SK-N-DZ (cell line): ENCODE measurements at places on chromosomes 4 and X.

GRCh38 chr4:8818063-8818881 lies 53.4 kb downstream of the HMX1 start:
- DNase-seq = peak; percentile 51

- DNase-seq = peak; percentile 90
Observed at GRCh38 chrX:112840382-112841113, at the start of gene AMOT. Gene AMOT (minus strand): TSS chrX:112840831. CDS start chrX:112823126, 17,705 bp downstream.

DNA sequence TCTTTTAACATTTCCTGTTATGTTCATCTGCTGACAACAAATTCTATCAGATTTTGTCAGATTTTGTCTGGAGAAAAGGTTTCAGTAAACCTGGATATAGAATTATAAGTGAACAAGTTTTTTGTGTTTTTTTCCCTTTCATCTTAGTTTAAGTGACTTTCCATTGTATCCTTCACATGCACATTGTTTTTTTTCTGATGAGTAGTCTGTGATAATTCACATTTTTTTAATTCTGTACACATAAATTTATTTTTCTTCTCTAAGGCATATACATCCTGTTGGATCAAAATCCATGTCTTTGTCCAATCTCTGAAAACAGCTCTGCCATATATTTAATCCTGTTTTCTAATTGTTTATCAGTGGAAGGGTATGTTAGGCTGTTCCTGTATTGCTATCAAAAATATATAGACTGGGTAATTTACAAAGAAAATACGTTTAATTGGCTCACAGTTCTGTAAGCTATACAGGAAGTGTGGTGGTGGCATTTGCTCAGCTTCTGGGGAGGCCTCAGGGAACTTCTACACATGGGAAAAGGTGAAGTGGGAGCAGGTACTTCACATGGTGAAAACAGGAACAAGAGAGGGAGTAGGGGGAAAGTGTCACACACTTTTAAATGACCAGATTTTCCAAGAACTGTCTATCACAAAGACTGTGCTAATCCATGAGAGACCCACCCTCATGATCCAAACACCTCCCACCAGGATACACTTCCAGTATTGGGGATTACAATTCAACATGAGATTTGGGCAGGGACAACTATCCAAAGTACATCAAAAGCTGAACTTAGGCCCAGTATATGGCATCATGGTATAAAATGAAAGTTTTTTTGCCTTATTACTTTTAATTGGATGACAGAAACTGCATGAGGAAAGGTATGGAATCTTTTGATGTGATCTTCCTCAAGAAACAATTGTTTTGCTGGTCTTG lies 45.6 kb upstream of the GRID2 start:
- DNase-seq = no peak

GRCh38 chr4:105808030-105808749 lies 87.1 kb upstream of the NPNT start:
- no peak for DNase-seq

DNA sequence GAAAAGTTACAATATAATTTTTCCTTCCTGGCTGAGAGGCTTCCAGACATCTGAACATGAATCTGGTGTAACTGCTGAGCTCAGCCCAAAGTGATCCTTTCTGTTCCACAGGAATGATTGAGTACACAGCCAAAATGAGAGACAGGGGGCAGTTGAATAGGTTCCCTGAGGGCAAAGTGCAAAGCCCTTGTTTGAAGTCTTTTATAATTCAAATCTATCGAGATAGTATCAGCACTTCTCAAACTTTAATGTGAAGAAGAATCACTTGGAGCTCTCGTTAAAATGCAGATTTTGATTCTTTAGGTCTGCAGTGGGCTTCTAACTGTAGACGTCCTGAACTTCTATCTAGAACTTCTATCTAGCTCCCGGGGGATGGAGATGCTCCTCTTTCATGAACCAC lies 54.4 kb upstream of the BMP2K start:
- DNase-seq = no peak

DNA sequence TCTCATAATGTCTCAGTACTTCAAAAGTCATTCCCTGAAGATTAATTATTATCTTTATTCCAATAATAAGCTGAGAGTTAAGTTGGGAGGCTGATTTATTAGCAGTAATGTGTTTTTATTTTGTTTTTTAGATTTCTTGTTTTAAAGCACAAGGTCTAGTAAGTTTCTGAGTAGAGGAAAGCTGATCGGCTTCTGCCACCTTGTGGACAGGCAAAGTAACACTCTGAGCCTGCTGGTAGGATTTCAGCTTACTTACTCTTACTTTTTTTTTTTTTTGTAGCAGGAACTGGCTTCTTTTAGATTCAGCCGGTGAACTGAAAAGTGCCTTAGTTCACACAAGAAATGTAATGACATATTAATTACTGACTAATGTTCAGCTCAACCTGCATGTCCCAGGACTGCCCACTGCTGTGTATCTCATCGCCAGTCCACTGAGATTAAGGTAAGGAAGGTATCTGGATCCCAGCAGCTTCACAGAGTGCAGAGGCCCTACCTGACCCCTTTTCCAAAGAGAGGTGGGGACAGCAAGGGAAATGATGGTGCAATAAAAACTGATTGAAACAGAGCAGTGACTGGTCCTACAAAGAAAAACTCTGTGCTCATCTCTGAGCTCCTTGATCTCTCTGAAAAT lies 126.5 kb downstream of the ADGRA3 start:
- DNase-seq = peak; percentile 58

DNA sequence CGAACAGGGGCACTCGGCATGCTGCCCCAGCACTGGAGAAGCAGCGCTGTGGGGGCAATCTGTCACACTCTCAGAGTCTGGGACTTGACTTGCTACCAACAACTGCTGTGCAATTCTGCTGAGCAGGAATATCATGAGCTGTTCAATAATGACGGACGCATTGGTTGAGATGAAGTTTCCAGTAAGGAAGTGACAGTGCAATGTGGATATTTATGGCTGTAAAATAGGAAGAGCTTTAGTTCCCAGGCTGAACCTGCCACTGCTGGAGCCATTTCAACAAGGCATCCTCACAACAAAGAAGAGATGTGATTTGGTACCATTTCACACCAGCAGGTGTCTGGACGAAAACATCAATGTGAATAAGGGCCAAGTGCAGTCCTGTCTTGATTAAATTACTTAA lies 24.2 kb downstream of the CHST7 start:
- no peak for DNase-seq

DNA sequence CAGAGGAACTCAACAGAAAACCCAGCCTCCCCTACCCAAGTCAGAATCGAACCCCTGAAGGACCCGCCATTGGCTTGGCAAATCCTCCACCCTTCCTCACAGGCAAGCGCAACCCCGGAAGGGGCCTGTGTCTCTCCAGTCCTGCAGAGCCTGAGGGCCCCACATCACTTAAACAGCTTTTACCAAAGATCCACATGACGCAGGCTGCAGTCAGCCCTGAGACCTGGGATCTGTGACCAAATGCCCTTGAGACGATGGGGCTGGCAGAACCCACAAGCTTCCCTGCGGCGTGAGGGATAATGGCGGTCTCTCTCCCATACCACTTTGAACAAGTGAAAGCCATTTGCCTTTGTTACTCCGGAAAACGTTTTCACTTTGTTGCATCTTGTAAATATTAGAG lies 54.9 kb downstream of the ACOX3 start:
- no peak for DNase-seq

DNA sequence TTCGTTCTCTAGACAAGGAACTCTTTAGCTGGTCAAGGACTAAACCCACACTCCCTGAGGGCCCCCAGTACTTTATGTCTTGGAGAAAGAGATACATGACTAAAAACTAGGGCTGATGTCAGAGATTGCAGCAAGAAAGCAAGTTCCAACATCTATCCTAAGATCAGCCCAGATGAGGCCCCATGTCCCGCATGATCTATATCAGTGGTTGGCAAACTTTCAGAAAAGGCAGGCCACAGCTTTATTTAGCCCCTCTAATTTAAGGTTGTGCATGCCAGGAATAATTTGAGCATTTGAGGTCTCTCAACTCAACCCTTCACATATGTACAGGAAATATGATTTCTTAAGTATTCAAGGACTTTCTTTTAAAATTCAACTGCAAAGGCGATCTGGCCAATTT lies 44.1 kb upstream of the FRMD7 start:
- no peak for DNase-seq

- DNase-seq = no peak
Observed at GRCh38 chrX:12741416-12741815, 49.8 kb upstream of the PRPS2 start.

DNA sequence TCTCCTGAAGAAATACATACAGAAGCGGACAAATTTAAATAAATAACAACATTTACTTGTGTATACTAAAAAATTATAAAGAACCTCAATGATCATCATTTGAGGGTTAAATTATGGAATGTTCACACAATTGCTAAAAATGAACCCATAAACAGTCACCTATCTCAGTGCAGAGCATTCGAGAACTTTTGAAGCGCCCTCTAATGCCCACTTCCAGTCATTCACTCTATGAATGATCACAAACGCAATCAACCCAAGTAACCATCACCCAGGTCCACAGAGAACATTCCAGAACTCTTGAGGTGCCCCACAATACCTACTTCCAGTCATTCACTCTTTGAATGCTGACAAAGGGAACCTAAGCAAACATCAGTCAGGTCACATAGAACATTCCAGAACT lies 103.5 kb upstream of the PLAC1 start:
- DNase-seq = no peak

DNA sequence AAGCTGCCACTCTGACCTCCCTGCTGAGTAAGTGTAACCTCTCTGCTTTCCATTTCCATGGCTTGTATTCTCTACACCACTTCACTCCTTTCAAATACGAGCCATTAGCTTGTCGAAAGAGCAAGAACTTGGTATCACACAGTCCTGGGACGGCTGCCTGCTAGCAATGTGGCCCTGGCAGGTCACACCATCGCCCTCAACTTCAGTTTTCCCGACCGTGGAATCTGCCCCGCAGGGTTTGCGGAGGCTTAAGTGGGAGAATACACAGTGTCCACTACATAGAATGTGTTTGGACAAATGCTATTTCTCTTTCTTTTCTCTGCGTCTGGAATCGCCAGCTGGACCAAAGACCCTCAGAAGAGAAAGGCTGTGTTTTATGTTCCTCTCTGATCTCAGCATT lies 78.6 kb upstream of the STOX2 start:
- DNase-seq = no peak

DNA sequence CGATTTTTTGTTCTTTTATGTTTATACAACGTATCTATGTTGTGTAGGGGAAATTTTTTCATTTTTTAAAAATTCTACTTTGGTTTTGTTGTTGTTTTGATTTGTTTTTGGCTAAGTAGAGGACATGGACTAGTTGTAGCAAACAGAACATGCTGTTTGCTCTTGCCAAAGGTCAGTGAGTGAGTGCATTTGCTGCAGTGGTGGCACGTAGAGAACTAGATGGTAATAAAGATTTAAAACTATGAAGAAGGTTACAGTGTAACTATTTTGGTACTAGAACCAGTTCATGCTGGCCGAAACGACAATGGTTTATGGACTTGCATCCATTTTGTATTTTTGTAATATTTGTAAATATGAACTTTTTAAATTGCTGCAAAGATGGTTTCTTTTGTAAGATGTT lies 1.9 kb upstream of the SCML1 start:
- DNase-seq = no peak

- DNase-seq = peak; percentile 29
Observed at GRCh38 chr4:2757426-2757825, 1.3 kb upstream of the TNIP2 start.
